ENCODE measurements at places on chromosomes 13 and 19.

- peak; percentile 48 for DNase-seq
Measured at GRCh38 chr13:52348983-52349780, 56.8 kb downstream of the THSD1 start.

- no peak for DNase-seq
Measured at GRCh38 chr19:19071897-19072296, 8.1 kb downstream of the SLC25A42 start.

GRCh38 chr19:13153569-13154240 is 3.5 kb downstream of the IER2 start:
- DNase-seq, result peak; percentile 62

DNA sequence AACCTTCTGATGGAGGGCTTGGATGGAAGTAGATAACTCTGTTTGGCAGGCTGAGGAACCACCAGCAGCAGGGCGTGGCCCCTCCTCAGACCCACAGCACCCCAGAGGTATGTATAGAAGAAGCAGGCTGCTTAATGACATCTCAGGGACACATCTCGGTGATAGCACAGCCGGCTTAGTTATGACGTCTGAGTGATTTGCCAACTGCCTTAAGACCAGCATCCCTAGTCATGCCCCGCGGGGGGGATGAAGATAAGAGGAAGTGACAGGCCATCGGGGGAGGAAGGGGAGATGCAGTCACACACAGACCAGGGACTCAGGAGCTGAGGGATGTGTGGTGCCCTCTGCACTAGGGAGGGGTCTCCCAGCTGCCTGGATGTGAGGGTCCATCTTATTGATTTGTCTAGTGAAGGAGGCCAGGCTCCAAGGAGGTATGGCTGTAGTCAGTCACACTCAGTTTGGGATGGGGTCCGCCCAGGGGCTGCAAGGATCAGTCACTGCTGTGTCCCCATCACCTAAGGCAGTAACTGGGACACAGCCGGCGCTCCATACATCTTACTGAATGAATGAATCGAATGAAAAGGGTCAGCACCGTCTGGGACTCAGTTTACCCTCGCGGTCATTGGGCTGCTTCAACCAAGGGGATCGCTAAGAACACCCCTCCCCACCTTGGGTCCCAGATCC is 19.2 kb upstream of the ERCC1 start:
- peak; percentile 48 for DNase-seq

DNA sequence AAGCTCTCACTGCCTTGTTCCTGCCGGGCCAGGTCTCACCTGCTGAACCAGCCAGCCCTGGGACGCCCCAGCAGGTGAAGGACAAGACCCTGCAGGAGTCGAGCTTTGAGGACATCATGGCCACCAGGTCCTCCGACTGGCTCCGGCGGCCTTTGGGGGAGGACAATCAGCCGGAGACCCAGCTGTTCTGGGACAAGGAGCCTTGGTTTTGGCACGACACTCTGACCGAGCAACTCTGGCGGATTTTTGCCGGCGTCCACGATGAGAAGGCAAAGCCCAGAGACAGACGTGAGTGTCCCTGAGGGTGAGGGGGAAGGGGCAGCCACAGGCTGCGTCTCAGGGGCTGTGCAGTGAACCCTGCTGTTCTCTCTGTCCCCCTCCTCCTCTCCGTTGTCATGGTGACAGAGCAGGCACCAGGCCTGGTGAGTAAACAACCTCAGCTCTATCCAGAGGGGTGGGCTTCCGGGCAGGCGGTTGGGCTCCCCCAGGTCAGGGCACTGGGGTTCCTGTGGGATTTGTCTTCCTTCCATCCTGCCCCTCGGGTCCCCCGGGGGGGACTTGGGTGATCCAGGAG is 9.7 kb downstream of the TLE6 start:
- DNase-seq, result no peak

DNA sequence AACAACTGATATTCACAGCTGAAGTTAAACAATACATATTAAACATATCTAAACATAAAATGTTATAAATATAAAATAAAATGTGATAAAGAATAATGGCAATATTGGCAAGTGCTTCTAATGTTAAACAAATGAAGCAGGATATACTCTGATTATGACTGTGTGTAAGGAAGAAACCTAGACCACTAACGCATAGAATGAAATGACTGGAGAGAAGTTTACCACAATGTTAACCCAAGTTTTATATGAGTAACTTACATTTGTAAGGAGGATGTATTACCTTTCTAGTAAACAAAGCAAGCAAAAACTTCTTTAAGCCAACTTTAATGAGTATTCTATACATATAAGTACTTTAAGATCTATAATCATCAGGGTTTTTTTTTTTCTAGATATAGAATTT is 43.0 kb downstream of the RB1 start:
- no peak for DNase-seq

DNA sequence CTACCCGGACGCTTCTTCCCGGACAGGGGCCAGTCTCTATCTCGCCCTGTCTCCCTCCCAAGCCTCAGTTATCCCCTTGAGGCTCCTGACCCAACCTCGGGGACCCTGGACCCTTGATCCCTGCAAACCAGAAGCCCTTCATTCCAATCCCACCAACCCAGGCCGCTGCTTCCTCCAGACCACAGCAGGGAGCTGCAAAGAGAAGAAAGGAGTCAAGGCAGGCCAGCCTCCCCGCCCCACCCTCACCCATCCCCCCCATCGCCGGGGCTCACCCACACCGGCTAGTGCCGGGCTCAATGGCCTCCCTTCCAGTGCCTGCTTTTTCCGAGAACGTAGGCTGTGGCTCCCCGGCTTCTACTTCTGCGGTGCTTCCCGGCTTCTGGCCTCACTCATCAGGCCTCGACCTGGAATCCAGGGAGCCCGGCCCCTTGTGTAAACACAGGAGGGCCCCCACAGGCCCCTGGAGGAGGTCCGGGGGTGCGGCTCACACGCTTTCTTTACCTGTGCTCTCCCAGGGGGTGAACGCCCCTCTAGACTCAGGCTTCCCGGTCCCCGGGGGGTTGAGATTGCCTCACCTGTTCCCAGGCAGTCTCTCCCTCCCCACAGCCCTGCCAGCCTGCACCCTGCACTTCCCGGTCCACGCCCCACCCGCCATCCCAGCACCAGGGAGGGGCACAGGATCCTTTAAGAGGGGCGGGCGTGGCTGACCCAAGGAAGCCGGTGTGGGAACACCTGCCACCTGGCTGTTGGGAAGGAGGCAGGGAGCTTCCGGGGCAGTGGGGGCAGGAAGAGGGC is at the start of gene FAM83E:
TSS of gene FAM83E (minus strand) at position 641 of the 795 bp plus-strand sequence. CDS start 1,704 bp downstream, outside the sequence.
- DNase-seq, result no peak

DNA sequence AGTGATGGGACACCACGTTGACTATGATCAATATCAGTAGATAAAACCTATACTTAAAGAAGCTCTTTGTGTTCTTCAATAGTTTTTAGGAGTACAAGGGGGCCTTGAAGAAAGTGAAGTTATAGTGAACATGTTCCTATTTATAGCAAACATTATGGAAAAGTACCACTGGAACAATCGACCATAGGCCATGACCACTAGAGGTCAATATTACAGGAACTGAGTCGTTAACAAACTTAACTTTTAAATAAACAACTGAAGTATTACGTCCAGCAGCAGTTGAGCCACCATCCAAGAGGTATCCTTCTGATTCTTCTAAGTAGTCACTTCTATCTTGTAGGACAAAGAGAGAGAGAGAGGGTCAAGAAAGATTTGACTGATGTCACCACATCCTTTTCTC is 391.0 kb upstream of the SLITRK5 start:
- no peak for DNase-seq

DNA sequence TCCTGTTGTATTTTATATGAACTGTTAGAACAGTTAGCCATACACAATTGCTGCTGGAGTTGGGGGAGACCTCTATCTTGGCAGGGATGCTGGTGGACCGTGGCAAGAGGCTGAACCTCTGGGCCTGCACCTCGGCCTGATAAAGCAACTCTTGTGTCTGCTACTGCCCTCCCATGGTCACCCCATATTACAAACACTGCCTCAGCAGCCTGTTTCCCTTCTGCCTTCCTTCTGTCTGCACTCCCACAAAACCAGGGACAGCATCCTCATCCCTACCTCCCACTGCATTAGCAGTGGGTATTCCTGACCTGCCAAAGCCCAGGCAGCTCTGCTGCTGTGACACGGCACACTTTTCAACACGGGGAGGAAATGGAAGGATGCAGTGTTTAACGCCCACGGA is 456.4 kb downstream of the FGF14 start:
- DNase-seq, result no peak

- DNase-seq, result no peak
Measured at GRCh38 chr13:25689539-25689938, 317.8 kb downstream of the ATP8A2 start.

- DNase-seq, result no peak
Measured at GRCh38 chr13:78595495-78596398, 7.6 kb downstream of the POU4F1 start.

- peak; percentile 62 for DNase-seq
Measured at GRCh38 chr13:110422913-110423688, 116.0 kb downstream of the COL4A2 start.

DNA sequence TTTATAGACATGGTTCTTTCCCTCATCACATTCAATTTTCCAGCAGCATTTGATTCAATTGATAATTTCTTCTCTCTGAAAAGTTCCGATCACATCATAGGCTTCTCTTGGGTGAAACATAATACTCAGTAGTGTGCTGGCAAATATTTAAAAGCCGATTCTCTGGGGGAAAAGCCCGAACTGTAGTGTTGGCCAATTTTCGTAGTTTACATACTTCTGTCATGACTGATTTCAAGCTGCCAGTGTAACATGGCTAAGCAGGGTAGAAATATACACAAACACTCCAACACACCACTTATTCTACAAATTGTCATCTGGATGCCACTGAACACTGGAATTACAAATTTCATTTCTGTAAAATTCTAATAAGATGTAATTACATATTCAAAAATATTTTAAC is 56.1 kb upstream of the FREM2 start:
- DNase-seq, result peak; percentile 42

- peak; percentile 26 for DNase-seq
Measured at GRCh38 chr13:25980255-25980654, 71.6 kb downstream of the SHISA2 start.

DNA sequence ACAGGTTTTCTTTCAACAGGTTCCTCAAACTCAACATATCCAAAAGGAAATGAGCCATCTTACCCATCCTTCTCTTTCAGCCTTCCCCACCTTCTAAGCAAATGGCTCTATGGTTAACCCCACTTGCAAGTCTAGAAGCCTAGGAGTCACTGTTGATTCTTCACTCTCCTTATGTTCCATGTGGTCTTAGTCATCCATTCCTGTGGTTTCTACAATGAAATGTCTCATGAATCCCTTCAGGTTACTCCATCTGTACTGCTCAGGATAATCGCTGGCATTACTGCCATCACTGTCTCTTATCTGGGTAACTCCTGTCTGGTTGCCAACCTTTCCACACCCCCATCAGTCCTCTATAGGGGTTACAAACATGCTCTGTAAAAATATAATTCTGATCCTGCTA is 381.3 kb downstream of the ENOX1 start:
- DNase-seq, result peak; percentile 86

- DNase-seq, result no peak
Measured at GRCh38 chr13:25806264-25806974, 245.4 kb downstream of the SHISA2 start.

DNA sequence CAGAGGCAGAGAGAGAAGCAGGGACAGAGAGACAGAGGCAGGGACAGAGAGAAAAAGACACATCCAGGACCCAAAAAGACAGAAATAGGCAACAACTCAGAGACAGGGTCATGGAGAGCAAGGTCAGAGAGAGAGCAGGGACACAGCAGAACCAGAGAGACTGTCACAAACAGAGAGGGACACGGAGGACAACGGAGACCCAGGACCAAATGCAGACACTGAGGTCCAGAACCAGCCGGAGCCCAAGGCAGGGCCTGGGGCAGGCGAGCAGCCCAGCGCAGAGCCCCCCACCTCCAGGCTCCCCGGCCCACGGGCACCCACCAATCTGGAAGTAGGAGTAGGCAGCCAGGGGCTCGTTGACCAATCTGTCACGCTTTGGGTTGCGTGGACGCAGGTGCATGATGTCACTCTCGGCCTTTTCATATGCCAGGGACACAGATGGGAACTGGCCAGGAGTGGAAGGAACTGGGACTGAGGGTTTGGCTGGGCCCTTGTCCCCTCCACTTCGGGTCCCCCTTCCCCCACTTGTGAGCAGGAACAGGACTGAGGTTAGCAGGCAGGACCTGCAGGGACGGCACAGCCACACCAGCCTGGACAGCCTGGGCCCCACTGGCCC is 8.1 kb downstream of the TMEM147 start:
- no peak for DNase-seq

DNA sequence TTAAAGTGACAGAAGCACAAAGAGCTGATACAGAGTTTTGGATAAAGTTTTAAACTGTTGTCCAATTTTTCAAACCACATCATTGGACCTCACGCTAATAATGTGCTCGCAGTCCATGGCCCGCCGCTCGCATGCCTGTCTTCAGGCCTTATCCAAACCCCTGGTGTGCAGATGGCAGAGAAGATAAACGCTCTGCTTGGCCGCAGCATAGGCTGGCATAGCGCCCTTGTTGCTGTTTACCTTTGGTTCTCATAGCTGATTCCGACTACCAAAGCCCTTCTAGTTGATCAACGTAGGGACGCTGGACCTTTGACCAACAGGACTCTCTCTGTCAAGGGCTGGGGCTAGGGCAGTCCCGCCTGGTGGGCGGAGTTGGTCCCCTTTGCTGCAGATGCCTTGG is 23.5 kb upstream of the QTRT1 start:
- no peak for DNase-seq

DNA sequence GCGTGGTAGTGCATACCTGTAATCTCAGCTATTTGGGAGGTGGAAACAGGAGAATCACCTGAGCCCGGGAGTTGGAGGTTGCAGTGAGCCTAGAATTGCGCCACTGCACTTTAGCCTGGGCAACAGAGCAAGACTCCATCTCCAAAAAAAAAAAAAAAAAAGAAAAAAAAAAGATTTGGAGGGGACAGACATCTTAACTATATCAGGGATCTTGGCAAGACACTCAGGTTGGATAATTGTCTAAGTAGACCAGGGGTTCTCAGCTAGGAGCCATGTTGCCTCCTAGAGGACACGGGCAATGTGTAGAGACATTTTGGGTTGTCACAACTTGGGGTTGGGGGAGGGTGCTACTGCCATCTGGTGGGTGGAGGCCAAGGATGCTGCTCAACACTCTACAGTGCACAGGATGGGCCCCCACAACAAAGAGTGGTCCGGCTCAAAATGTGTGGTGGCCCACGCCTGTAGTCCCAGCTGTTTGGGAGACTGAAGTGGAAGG is 1.9 kb upstream of the ZNF580 start:
- DNase-seq, result peak; percentile 55

DNA sequence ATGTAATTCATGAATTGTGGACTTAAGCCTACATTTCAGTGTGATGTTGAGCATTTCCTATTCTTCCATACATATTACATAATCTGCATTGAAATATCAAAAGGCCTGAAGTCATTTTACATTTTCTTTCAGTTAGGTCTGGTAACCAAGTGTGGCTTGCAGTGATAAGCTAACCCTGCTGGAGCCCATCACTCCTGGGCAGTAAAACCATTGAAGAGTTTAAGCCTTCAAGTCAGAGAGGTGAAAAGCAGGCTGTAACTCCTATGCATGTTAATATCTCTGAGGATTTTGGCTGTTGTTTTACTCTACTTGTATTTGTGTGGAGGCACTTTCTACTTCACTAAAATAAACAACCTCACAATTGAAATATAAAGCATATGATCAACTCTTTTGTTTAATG is 248.8 kb downstream of the SLITRK5 start:
- no peak for DNase-seq
